M059J (cell line): ENCODE measurements at places on chromosomes 13 and 19.

DNA sequence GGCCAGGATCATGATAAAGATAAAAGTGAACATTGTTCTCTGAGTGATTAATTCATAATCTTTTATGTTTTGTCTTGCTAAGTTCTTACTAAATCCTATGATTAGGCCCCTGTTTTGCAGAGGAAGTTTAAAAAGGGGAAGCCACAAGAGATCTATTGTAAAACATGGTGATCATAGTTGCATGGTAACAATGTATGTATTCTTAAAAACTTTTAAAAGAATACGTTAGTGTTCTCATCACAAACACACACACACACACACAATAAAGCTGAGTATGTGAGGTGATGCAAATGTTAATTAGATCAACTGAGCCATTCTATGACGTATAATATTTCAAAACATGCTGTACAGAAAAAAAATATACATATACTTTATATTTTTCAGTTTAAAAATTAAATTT is 51.2 kb downstream of the MBD3L2B start:
- DNase-seq, result no peak

- peak; percentile 49 for DNase-seq
These were observed 99.2 kb downstream of the SLC7A1 start for GRCh38 chr13:29496241-29496712.

DNA sequence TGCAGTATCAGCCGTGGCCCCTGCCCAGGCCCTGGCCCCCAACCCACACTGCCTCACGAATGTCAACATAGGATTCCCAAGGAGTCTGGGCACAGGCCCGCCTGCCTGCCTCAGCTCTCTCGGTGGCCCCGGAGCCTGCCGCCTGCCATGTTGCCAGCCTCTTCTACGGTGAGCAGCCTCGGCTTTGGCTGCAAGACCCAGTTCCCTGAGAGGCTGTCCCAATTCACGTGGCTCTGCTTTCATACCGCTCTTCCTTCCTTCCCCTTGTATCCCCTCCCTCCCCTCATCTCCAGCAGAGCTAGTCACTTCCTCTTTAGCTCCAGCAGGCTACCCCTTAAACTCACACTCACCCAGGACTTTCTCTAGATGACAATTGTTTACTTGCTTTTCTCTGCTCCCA is 42.7 kb downstream of the SERP2 start:
- no peak for DNase-seq

DNA sequence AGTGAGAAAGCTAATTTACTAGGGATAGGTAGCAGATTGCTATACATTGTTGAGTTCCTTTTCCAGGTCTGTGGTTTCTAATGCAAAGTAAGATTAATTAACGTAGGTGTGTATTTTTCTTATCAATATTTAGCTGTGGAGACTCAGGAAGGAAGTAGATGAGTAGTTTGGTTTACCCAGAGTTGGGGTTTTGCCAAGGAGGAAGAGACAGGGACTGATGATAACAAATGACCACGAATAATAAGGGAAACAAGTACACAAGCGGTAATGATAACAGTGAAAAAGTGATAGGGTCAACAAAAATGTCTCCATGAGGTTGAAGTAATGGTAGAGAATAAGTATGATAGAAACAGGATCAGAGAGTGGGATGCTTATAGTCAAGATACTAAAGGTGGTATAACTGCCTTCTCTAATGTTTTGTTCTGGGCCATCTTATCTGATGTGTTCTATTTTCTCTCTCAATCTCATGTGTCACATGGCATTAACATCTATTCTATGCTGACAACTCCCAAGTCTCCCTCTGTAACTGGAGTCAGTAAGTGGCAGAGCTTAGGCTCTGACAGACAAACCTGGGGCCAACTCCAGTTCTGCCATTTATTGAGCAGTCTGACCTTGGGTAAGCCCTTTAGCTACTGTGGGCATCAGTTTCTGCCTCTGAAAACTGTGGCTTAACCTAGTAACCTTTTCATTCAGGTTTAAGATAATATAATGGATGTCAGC is 8.8 kb downstream of the OBI1 start:
- DNase-seq, result no peak
